ENCODE measurements at places on chromosomes 5 and 9. TPM values are rescaled to one million over a fixed set of nuclear protein-coding genes. Genes with fewer than 3 reads are reported as not detected.

Gene SLC23A1
- 0.49 TPM for polyA plus RNA-seq

Gene MCTP1
- 1.5 TPM for polyA plus RNA-seq

- no peak for DNase-seq
- H3K27ac ChIP-seq, result peak overlapping the region; percentile 100
- peaks cover 20% of the 10 kb centered on the region for H3K4me1 ChIP-seq
- peak overlapping the region; percentile 100 for H3K4me3 ChIP-seq
Measured at GRCh38 chr5:73565969-73566547, 515 bp downstream of the UTP15 start.

- no peak for DNase-seq
- H3K27ac ChIP-seq, result no peak overlapping the region
- no peak overlapping the region for H3K4me3 ChIP-seq
- H3K27me3 ChIP-seq, result peaks cover 7% of the 10 kb centered on the region
Measured at GRCh38 chr5:130286971-130287370, 382.7 kb downstream of the CHSY3 start.

- no peaks in the 10 kb centered on the region for H3K36me3 ChIP-seq
- peaks cover 13% of the 10 kb centered on the region for H3K4me1 ChIP-seq
- H3K4me3 ChIP-seq, result no peak overlapping the region
- H3K27ac ChIP-seq, result peak overlapping the region; percentile 77
Measured at GRCh38 chr5:112960315-112960714, 16.3 kb upstream of the DCP2 start.

DNA sequence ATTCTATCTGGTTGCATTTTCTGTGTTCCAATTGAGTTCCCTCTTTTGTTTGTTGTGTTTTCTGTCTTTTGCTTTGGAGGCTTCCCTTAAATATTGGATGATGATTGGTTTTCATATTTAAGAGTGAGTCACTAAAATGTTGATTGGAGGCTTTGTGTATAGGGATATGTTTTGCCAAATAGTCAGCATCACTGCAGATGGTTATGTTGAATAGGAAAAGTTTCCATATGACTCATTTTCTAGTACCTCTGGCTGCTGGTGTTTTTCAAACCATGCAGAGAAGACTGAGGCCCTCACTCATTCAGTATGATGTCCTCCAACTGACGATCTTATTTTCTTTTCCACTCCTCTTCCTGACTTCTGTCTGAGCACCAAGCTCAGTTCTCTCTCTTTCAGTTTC lies 1290.0 kb downstream of the EFNA5 start:
- DNase-seq, result no peak
- no peaks in the 10 kb centered on the region for H3K36me3 ChIP-seq
- no peak overlapping the region for H3K27ac ChIP-seq
- H3K4me3 ChIP-seq, result no peak overlapping the region
- no peaks in the 10 kb centered on the region for H3K27me3 ChIP-seq
- H3K4me1 ChIP-seq, result no peaks in the 10 kb centered on the region

GRCh38 chr9:112809351-112809848 lies 58.8 kb downstream of the SNX30 start:
- peaks cover 8% of the 10 kb centered on the region for H3K36me3 ChIP-seq
- peaks cover 12% of the 10 kb centered on the region for H3K4me1 ChIP-seq
- H3K4me3 ChIP-seq, result no peak overlapping the region
- H3K27me3 ChIP-seq, result peaks cover 5% of the 10 kb centered on the region
